ENCODE measurements at places on chromosomes 7 and 10.
A peak's percentile ranks its signal among the peaks of the same experiment; 100 is the strongest.

DNA sequence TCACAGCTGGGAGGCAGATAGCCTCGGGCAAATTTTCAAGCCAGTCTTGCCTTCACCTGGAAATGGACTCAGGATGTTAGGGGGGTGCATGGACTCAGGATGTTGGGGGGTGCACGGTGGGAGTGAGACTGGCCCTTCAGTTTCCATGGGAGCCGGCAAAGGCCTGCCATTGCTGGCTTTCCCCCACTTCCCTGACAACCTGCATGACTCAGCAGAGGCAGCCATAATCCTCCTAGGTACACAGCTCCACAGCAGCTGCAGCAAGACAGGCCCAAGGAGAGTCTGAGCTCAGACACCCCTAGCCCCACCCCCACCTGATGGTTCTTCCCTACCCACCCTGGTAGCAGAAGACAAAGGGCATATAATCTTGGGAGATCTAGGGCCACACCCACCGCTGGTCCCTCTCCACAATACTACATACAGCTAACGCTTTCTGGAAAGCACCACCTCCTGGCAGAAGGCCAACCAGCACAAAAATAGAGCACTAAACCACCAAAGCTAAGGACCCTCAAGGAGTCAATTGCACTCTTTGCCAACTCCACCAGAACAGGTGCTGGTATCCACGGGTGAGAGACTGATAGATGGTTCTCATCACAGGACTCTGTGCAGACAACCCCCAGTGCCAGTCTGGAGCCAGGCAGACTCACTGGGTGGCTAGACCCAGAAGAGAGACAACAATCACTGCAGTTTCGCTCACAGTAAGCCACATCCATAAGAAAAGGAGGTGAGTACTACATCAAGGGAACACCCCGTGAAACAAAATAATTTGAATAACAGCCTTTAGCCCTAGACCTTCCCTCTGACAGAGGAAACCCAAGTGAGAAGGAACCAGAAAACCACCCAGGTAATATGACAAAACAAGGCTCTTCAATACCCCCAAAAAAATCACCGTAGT is 18.3 kb downstream of the C7orf25 start:
- no peak overlapping the region for H3K4me3 ChIP-seq
- H3K4me1 ChIP-seq = peaks cover 8% of the 10 kb centered on the region
- H3K36me3 ChIP-seq = peaks cover 10% of the 10 kb centered on the region
- H3K27ac ChIP-seq = no peak overlapping the region
- peaks cover 3% of the 10 kb centered on the region for H3K27me3 ChIP-seq
- DNase-seq = no peak

GRCh38 chr10:62811159-62811875 is 4.8 kb downstream of the EGR2 start:
- peaks cover 3% of the 10 kb centered on the region for H3K27me3 ChIP-seq
- peaks cover 33% of the 10 kb centered on the region for H3K36me3 ChIP-seq
- peak overlapping the region; percentile 61 for H3K4me3 ChIP-seq
- peaks cover 73% of the 10 kb centered on the region for H3K4me1 ChIP-seq
- DNase-seq = no peak

GRCh38 chr10:130029209-130029608 is 65.1 kb upstream of the EBF3 start:
- H3K4me1 ChIP-seq = no peaks in the 10 kb centered on the region
- H3K27ac ChIP-seq = no peak overlapping the region
- H3K27me3 ChIP-seq = peaks cover 4% of the 10 kb centered on the region

- H3K27me3 ChIP-seq = no peaks in the 10 kb centered on the region
- DNase-seq = no peak
- H3K4me3 ChIP-seq = no peak overlapping the region
- H3K36me3 ChIP-seq = no peaks in the 10 kb centered on the region
- no peak overlapping the region for H3K27ac ChIP-seq
- no peaks in the 10 kb centered on the region for H3K4me1 ChIP-seq
Measured at GRCh38 chr7:137245890-137246289, 97.6 kb downstream of the PTN start.

GRCh38 chr7:12199363-12199762 is 11.7 kb upstream of the TMEM106B start:
- DNase-seq = no peak
- H3K27me3 ChIP-seq = peaks cover 9% of the 10 kb centered on the region
- H3K4me3 ChIP-seq = no peak overlapping the region
- no peak overlapping the region for H3K27ac ChIP-seq

- H3K27ac ChIP-seq = no peak overlapping the region
- no peaks in the 10 kb centered on the region for H3K27me3 ChIP-seq
- no peak for DNase-seq
- H3K36me3 ChIP-seq = peaks cover 54% of the 10 kb centered on the region
Measured at GRCh38 chr7:72805526-72806494, 22.2 kb downstream of the TYW1B start.

GRCh38 chr10:74137992-74138391 is 12.6 kb downstream of the AP3M1 start:
- peaks cover 52% of the 10 kb centered on the region for H3K36me3 ChIP-seq
- H3K4me1 ChIP-seq = peaks cover 6% of the 10 kb centered on the region
- H3K4me3 ChIP-seq = no peak overlapping the region
- no peak overlapping the region for H3K27ac ChIP-seq
- no peak for DNase-seq
- no peaks in the 10 kb centered on the region for H3K27me3 ChIP-seq

GRCh38 chr7:48108959-48109847 is 20.1 kb downstream of the UPP1 start:
- H3K27me3 ChIP-seq = peaks cover 6% of the 10 kb centered on the region
- DNase-seq = no peak
- peaks cover 5% of the 10 kb centered on the region for H3K4me1 ChIP-seq
- H3K4me3 ChIP-seq = no peak overlapping the region

DNA sequence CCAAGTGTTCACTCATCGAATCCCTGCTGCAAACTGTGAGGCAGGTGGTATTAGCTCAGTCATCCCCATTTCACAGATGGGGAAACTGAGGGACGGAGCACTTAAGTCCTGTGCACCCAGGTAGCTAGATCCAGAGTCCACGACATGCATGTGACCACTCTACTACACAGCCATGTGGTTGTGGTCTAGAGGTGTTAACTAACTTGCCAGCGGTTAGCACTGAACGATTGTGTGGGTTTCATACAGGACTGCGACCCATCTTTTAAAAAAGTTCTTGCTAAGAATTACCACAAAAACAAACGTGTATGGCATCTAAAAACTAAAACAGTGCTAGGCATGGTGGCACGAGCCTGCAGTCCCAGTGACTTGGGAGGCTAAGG is 16.1 kb upstream of the ABCC2 start:
- peaks cover 8% of the 10 kb centered on the region for H3K4me1 ChIP-seq
- no peak overlapping the region for H3K27ac ChIP-seq
- no peak overlapping the region for H3K4me3 ChIP-seq
- H3K27me3 ChIP-seq = no peaks in the 10 kb centered on the region
- peaks cover 14% of the 10 kb centered on the region for H3K36me3 ChIP-seq

DNA sequence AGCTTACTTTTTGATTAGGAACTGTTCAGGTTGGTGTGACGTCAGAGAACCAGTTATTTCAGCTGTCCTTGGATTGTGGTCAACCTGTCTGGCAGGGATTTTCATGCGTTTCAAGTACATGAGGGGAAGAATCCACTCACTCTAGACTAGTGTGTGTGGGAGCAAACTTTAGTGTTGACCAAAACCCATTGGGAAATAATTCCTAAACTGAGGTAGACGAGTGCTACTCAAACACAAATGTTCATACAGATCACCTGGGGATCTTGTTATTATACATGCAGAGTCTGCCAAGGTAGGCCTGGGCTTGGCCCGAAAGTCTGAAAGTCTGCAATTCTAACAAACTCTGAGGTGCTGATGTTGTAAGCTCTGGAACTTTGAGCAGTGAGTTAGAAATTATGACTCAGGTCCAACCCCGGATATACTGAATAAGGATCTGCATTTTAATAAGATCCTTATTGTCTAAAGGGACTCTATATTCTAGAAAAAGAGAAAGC is 111.1 kb upstream of the CREB5 start:
- H3K4me3 ChIP-seq = no peak overlapping the region
- no peak for DNase-seq
- peaks cover 14% of the 10 kb centered on the region for H3K4me1 ChIP-seq
- H3K27ac ChIP-seq = no peak overlapping the region
- H3K27me3 ChIP-seq = no peaks in the 10 kb centered on the region
- H3K36me3 ChIP-seq = no peaks in the 10 kb centered on the region

DNA sequence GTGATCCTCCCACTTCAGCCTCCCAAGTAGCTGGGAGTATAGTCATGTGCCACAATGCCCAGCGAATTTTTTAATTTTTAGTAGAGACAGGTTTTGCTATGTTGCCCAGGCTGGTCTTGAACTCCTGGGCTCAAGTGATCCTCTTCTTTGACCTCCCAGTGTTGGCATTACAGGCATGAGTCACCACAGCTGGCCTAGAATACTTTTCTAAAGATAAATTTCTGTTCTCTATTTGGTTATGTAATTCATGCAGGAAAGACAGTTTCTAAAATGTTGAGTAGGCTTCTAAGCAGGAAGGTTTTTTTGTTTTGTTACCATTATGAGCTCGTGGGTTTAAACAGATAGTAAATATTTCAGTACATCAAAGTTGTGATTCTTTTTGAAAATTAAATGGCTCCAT is 5.0 kb downstream of the RBAK start:
- no peaks in the 10 kb centered on the region for H3K27me3 ChIP-seq
- H3K36me3 ChIP-seq = peaks cover 73% of the 10 kb centered on the region
- no peak for DNase-seq
- peaks cover 16% of the 10 kb centered on the region for H3K4me1 ChIP-seq
- no peak overlapping the region for H3K4me3 ChIP-seq
- no peak overlapping the region for H3K27ac ChIP-seq

DNA sequence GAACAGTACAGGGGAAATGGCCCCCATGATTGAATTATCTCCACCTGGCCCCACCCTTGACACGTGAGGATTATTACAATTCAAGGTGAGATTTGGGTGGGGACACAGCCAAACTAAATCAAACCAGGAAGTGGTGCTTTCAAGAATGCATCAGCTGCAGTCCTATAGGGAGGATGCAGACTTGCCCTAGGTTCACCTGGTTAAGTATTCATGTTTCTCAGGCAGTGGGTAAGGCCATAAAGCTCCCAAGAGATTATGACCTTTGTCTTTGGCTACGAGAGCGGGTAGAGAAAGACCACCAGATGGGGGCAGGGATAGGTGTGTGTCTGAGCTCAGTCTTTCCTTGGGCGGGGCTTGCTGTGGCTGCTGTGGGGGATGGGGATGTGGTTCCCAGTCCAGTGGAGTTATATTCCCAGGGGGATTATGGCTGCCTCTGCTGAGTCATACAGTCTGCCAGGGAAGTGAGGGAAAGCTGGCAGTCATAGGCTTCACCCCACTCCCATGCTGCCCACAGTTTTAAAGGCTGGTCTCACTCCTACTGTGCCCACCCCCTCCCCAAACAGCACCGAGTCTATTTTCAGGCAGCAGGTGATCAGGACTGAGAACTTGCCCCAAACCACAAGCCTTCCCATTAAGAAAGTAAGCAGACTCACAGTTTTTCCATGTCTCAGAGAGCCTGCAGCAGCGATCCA is 8.4 kb upstream of the R3HCC1L start:
- peaks cover 15% of the 10 kb centered on the region for H3K27me3 ChIP-seq
- H3K27ac ChIP-seq = no peak overlapping the region
- no peak for DNase-seq
- peaks cover 3% of the 10 kb centered on the region for H3K36me3 ChIP-seq

DNA sequence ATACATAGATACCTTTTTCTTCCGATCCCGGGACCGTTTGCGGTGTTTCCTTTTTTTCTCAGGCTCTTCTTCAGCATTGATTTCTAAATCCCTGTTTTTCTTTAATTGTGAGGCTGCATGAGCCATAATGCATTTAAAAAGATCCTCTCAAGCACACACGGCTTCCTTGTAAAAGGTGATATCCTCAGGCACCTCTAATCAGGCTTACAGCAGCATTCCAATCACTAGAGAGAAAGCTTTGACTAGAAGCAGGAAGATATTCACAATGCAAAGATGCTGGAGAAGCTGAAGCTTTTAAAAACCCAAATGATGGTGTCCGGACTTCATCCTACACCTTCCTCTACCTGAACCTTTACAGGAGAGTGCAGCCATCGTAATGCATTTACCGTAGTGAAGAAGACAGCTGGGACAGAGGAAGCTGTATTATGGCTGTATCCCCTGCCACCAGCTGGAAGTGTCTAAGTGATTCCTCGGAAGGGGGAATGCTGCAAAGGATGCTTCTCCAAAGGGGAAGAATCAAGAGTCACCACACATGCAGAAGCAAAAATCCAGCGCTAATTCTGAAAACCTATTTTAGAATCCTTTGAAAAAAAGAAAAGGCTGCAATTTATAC is at the start of gene ANK3:
TSS of gene ANK3 (minus strand) at position 463 of the 613 bp plus-strand sequence. CDS start at position 126, 337 bp downstream.
- no peaks in the 10 kb centered on the region for H3K36me3 ChIP-seq
- H3K27ac ChIP-seq = peak within 1 kb of the TSS; percentile 51
- peaks cover 32% of the 10 kb centered on the region for H3K4me1 ChIP-seq
- peak within 1 kb of the TSS; percentile 29 for H3K4me3 ChIP-seq
- DNase-seq = no peak

DNA sequence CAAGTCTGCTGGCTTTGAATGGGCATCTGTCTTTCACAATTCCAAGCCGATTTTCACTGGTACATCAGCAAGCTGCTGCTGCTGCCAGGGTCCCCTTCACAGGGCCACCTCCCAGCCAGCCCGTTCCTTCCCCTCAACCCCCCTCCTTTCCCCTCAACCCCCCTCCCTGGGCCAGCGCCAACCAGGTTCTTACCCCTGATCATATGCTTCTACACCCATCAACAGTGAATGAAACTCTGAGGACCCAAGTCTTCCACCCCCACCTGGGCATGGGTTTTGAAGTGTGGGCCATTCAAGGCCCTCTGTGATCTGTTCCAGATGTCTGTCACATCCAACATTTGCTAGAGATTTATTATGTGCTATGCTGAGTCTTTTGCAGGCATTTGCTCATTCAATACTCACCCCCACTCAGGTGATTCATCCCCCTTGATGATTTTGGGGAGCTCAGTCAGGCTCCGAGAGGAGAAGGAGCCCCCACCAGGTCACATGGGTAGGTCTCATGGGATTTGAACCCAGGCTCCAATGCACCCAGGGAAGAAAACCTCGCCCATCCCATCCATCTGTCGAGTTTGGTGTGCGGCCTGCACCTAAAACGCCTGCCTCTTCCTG is 52.7 kb upstream of the FOXK1 start:
- H3K4me3 ChIP-seq = no peak overlapping the region
- no peak overlapping the region for H3K27ac ChIP-seq
- H3K4me1 ChIP-seq = no peaks in the 10 kb centered on the region
- H3K36me3 ChIP-seq = no peaks in the 10 kb centered on the region
- peaks cover 14% of the 10 kb centered on the region for H3K27me3 ChIP-seq

GRCh38 chr10:67836972-67837371 is 1.0 kb downstream of the DNAJC12 start:
- DNase-seq = no peak
- H3K27me3 ChIP-seq = no peaks in the 10 kb centered on the region
- H3K4me3 ChIP-seq = no peak overlapping the region

- no peak overlapping the region for H3K4me3 ChIP-seq
- H3K27me3 ChIP-seq = no peaks in the 10 kb centered on the region
- no peaks in the 10 kb centered on the region for H3K4me1 ChIP-seq
- no peaks in the 10 kb centered on the region for H3K36me3 ChIP-seq
Measured at GRCh38 chr10:82680608-82681007, 805.6 kb downstream of the NRG3 start.

GRCh38 chr10:22816298-22816653 is 101.9 kb upstream of the PIP4K2A start:
- DNase-seq = no peak
- H3K36me3 ChIP-seq = no peaks in the 10 kb centered on the region
- H3K4me1 ChIP-seq = no peaks in the 10 kb centered on the region
- peaks cover 1% of the 10 kb centered on the region for H3K27me3 ChIP-seq
- H3K4me3 ChIP-seq = no peak overlapping the region

GRCh38 chr7:137930581-137930980 is 71.3 kb downstream of the CREB3L2 start:
- H3K36me3 ChIP-seq = peaks cover 23% of the 10 kb centered on the region
- DNase-seq = no peak
- no peak overlapping the region for H3K4me3 ChIP-seq

- H3K4me1 ChIP-seq = peaks cover 5% of the 10 kb centered on the region
- no peaks in the 10 kb centered on the region for H3K36me3 ChIP-seq
- no peaks in the 10 kb centered on the region for H3K27me3 ChIP-seq
- H3K4me3 ChIP-seq = no peak overlapping the region
- no peak overlapping the region for H3K27ac ChIP-seq
- no peak for DNase-seq
Measured at GRCh38 chr10:87850742-87851205, 12.6 kb downstream of the KLLN start.
